ENCODE measurements at places on chromosomes 13 and 19.

DNA sequence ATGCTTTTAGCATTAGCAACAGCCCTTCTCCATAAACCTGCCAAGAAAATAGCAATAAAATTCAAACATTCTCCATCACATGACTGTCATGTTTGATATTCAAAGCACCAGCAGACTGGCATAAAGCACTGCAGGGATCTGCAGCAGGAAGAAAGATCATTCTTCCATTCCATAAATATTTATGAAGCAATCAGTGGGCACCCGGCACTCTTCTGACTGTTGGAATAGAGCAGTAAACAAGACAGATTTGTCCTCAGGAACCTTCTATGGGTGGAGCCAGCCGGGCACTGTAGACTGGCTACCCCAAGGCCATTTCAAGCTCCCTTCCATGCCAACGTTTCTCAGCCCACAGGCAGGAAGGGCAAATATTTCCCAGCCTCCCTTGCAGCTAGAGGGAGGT lies 25.5 kb downstream of the PLA2G4C start:
- DNase-seq = no peak

GRCh38 chr19:32543115-32543900 lies 37.7 kb upstream of the PDCD5 start:
- DNase-seq = no peak

DNA sequence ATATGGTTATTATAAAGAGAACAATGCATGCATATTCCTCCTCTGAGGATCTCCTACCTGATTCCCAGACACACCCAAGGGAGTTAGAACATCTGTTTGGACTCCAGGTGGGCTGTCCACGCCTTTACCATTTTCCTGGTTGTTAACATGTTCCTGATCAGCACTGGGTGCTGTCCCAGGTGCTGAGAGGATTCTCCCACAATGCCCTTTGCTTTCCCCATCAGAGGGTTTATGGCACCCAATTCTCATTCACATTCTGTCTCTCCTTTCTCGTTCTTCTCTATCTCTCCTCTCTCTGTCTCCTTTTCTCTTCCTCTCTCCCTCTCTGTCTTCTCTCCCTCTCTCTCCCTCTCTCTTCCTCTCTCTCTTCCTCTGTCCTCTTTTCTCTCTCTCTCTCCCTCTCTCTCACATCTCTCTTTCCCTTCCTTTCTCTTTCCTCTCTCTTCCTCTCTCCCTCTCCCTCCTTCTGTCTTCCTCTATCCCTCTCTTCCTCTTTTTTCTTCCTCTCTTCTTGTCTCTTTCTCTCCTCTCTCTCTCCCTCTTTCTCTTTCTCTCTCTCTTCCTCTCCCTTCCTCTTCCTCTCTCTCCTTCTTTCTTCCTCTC lies 3.3 kb upstream of the RDH13 start:
- DNase-seq = no peak

DNA sequence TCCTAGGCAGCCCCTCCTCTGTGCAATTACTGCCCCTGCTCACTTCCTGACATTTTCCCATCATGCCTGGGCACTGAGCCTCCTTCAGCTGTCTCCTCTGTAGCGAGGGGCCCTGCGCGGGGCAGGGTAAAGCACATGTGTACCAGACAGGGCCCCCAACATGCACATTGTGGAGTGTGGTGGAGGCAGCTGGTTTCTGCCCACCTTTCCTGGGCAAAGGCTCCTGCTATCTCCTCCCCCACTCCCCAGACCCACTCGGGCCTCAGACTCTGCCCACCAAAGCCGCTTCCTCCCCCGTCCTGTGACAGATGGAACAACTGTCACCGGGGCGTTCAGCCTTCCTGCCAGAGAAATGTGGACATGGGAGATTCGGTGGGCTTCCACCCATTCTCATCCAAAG lies 2.9 kb upstream of the KPTN start:
- DNase-seq = no peak
